ENCODE measurements at places on chromosomes 12 and 14.

- peak; percentile 61 for DNase-seq
Measured at GRCh38 chr14:88995437-88996198, 171.2 kb downstream of the TTC8 start.

DNA sequence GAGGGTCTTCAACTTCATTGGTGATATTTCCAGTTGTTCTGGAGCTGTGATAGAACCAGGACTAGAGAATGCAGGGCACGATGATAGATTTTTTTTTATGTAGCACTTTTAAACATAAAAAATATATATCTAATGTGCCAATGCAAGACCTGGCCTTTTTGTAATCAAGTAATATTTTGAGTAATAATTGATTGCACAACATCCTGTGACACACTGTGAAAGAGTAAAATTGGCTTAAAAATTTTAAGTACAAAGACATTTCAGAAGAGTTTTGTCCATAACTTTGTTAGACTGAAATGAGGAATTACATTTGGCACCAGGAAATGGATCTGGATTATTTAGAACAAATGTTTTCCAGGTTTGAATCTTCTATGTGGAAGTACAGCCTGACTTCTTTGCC, 22.1 kb downstream of the PRKCH start:
- no peak for DNase-seq

- peak; percentile 92 for DNase-seq
Measured at GRCh38 chr12:114662512-114663177, 21.3 kb downstream of the TBX3 start.

GRCh38 chr14:92903359-92903758, 19.6 kb upstream of the CHGA start:
- DNase-seq = no peak

DNA sequence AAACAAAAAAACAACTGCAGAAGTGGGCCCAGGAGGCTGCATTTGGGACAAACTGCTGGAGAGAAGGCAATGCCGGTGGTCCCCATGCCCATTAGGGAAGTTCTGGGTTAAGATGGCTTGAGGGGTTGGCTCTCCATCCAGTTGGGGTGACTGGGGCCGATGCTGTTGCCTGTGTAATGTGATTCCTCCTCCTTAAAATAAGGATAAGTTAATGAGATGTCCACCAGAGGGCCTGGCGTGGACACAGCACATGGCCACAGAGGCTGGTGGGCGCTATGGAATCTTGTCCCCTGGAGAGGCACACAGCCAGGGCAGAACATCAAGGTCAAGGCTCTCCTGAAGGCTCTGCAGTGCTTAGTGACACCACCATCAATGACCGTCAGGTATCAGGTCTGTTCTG, 1.0 kb upstream of the TESC start:
- peak; percentile 15 for DNase-seq

- DNase-seq = no peak
Measured at GRCh38 chr14:75619548-75619947, 41.1 kb downstream of the ERG28 start.

Measured in EL (cell line).